Hematopoietic multipotent progenitor cell treated with erythropoietin and hydrocortisone succinate and interleukin-3 and kit ligand, for 15 days (in vitro differentiated cells): ENCODE measurements at places on chromosomes 7 and 10.

GRCh38 chr7:117069379-117069778, 116.1 kb downstream of the ST7 start:
- no peak for DNase-seq

DNA sequence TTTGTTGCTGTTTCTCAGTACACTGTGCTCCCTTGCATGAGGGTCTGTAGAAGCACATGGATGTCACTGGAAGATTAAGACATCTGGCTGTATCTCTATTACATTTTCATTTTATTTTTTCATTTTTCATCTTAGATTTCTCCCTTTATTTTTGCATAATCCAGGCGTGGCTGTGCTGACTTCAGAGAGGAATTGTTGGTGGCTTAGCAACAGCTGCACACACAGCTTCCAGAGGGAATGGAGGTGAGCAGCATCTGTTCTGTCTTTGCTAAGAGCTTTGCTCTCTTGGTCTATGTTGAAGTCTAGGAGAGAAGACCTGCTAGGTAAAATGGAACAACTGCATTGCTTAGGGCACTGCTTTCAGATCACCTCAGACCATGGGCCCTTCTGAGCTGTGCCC, 254.4 kb upstream of the SP4 start:
- no peak for DNase-seq

DNA sequence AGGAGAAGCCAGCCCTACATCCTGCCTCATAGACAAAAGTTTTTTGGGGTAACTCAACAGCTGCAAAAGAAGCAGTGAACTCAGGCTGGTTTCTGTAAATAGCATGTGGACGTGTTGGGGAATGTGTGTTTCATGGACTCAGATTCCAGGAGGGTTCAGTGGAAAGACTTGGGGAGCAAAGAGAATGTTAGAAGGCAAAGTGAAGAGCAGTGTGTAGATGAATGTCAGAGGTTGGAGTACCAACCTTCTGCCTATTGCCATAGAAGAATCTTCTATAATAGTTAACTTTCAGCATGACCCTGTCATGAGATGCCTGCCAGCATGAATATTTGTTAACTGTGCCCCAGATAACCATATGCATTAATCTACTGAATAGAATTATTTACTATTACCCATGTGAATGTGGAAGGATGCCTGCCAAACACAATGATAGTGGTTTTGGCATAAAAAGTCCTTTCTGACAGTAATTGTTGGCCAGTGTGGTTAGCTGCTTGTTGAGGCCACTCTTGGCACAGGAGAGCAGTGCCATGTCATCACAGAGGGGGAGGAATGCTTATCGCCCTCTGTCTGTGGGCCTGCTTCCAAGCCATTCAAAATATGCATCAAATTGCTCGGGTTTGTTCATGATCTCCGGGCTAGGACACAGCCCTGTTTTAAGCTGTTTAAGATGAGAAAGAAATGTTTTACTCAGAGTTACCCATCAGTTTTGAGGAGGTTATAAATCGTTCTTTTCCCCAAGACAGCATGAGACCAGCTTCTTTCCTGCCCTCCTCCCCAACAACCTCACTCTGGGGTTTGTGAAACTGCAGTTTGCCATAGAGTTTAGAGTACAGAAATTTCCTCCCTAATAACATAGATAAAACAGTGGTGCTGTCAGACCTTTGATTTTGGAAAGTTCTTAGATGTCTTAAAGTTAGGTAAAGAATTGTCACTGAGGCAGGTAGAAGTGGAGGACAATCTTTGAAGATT, 165.3 kb downstream of the WNT2 start:
- DNase-seq, result peak; percentile 78

GRCh38 chr7:2224491-2224928, 8.2 kb downstream of the MAD1L1 start:
- no peak for DNase-seq

DNA sequence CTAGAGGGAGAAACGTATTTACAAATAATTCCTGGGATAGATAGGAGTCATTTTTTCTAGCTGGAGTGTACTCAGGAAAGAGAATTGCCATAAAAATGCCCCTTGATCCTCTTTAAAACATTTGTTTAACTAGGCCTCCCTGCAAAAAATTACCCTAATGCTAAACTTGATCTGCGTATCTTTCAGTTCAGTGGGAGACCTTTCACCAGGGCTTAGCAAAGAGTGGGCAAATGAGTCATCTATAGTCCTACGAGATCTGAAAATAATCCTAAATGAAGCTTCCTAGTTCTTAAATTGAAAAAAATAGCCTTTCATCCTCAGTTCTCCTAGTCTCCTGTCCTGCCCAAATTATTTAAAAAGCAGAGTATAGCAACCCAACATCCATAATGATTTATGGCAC, 198.6 kb upstream of the FRMD4A start:
- no peak for DNase-seq

GRCh38 chr10:131983780-131984179, 2.1 kb upstream of the BNIP3 start:
- DNase-seq, result no peak

- DNase-seq, result no peak
These were observed 82.7 kb upstream of the CALN1 start for GRCh38 chr7:72494807-72495206.

DNA sequence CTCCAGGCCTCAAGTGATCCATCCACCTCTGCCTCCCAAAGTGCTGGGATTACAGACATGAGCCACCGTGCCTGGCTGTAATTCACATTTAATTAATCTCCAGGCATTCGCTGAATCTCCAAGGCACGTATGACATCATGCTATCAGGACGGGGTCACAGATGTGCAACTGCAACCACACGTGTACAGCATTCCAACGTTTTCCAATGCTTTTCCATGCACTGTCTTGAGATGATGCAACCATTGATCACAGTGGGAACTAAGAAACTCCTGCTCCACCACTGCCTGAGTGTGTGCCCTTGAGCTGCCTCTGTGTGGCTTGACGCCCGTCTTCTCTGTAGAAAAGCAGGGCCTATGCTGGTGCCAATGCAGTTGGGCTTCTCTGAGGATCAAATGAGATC, 119.8 kb upstream of the LYZL2 start:
- no peak for DNase-seq
